Stimulated activated CD8-positive, alpha-beta memory T cell treated with anti-CD3 and anti-CD28 coated beads, Interleukin-4, amount 100 ng/mL, for 1 hour (primary cell): ENCODE measurements at places on chromosomes 3 and 15.
A peak's percentile ranks its signal among the peaks of the same experiment; 100 is the strongest.

DNA sequence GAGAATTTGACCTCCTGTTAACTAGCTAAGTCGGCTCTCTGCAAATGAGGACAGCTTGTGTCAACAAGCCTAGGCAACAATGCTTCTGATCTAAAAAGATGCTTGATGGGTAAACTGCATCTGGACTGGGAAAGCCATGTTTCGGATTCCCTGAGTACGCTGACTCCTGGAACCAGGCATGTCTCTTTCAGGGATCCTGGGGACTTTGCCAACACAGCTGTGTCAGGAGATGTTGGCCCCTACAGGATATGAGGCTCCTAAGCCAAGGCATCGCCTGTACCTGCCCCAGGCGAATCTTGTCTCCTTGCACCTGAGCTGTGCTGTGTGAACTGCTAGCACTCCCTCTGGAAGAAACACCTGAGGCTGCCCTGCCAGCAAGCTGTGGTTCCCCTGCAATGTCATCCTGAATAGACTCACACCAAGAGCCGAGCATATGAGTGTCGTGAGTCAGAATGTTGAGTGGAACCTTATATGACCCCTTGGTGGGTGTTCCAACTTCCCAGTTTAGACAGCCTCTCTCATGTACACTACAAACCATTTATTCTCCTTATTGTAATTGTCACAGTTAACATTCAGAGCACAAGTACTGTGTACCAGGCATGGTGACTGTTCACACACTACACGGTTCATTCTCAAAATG lies 17.0 kb downstream of the EOGT start:
- DNase-seq: no peak

DNA sequence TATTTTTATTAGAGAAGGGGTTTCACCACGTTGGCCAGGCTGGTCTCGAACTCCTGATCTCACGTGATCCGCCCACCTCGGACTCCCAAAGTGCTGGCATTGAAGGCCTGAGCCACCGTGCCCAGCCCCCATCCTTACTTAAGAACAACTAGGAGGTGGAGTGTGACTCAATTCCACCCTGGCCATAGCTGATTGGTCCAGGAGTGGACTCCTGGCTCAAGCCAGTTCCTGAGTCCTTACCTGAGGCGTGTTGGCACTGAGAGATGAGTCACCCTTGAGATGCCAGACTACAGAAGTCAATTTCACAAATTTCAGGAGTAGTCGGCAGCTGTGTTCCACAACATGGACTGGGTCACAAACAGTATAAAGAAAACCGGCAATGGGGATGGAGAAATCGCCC lies 124.2 kb downstream of the SHQ1 start:
- DNase-seq: no peak

GRCh38 chr3:126663750-126664149 lies 8.8 kb upstream of the TXNRD3 start:
- no peak for DNase-seq

DNA sequence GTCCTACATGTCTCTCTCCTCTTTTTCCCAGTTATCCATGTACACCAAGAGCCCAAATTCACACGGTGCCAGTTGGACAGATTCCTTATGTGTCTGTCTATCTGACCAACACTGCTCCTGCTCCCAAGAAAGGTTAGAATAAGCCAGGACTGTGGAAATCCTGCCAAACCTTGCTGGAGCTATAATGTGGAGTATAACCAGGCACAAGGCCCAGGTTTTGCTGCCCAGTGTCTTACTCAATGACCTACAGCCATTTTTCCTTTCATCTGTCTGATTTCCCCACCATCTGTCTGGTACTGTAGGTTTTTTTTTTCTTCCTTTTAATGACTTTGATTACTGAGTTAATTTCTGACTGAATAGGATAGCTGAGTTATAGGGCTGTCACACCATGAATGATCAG lies 26.5 kb upstream of the MINDY4B start:
- no peak for DNase-seq

- DNase-seq: no peak
Observed at GRCh38 chr3:135127946-135128470, 332.9 kb downstream of the EPHB1 start.

DNA sequence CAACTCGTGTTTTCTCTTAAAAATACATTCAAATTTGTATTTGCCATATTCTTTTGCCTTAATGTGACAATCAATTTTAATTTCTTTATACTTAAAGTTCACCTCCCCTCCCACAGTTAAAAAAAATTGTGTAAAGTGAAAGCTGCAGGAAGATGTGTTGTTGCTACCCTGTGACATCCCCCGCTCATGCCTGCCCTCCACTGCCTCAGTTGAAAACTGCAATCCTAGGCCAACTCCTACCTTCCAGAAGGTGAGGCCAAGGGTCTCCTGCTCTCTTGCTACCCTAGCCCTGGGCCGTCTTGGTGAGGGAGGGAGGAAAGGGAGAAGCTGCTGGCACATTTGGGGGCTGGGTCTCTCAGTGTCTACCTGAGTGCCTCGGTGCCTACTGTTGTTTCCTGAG lies 57.0 kb upstream of the CMTM7 start:
- peak; percentile 21 for DNase-seq

DNA sequence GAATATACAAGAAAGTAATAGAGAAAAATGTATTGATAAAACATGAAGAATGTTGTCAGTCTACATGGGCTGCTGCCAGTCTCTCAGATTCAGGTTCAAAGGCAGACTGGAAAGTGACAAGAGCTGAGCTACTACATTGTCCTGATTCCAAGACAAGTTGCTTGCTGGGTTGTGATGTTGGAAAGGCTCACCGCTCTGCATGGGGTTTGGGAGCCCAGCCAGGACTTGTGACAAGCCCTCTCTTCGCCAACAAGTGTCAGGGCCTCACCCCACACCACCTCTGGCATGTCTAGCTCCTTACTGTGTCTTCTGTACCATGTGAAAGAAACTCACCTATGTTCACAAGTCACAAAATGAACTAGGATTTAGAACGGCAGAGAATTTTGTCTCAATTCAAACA lies 43.0 kb upstream of the SH3GL3 start:
- no peak for DNase-seq

DNA sequence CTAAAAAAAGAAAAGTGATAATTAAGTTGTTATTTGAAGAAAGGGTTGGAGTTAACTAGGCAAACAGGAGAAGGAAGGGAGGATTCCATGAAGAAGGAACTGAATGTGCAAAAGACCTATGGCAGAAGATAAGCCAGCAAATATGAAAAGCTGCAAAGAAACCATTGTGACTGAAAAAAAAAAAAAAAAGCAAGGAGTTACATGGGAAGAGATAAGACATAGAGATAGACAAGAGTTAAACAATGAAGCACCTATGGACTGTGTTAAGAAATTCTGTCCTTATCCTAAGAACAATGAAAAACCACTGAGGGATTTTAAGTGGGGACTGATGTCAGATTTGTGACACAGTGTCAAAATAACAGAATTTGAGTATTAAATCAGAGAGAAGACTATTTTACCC lies 17.0 kb downstream of the ZNF280D start:
- no peak for DNase-seq

- no peak for DNase-seq
Observed at GRCh38 chr3:46453526-46454208, 11.0 kb downstream of the LTF start.

GRCh38 chr3:117549716-117550115 lies 840.1 kb downstream of the TUSC7 start:
- no peak for DNase-seq

GRCh38 chr15:39770748-39771689 lies 11.6 kb downstream of the FSIP1 start:
- no peak for DNase-seq

DNA sequence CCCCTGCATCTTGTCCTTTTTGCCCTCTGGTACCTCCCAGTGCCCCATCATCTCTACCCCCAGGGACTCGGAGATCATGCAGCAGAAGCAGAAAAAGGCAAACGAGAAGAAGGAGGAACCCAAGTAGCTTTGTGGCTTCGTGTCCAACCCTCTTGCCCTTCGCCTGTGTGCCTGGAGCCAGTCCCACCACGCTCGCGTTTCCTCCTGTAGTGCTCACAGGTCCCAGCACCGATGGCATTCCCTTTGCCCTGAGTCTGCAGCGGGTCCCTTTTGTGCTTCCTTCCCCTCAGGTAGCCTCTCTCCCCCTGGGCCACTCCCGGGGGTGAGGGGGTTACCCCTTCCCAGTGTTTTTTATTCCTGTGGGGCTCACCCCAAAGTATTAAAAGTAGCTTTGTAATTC lies 1.5 kb downstream of the SERF2 start:
- no peak for DNase-seq

- no peak for DNase-seq
Observed at GRCh38 chr3:12773030-12773709, 14.1 kb upstream of the TMEM40 start.

DNA sequence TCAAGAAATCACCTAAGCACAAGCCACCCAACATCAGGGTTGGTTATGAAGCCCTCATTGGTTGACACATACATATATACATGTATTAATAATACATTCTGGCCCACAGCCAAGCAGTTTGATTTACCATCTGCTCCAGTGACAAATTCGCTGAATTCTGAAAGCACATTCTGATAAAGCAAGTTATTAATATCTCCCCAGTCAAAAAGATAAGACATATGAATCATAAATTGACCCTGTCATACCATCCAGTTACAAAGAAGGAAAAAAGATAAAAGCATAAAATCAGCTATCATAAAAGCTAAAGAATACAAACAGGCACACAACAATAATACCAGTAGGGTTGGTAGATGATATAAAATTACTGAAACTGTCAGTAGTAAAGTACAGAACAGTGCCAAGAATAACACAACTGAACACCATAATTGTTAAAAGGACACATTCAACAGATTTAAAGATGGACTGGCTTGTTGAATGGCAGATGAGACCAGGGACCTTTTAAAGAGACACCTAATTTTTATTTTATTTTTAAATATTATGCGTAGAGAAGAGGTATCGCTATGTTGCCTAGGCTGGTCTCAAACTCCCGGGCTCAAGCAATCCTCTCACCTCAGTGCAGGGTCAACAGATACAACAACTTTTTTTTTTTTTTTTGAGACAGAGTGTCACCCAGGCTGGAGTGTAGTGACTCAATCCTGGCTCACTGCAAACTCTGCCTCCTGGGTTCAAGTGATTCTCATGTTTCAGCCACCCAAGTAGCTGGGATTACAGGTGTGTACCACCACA lies 7.7 kb downstream of the SNX4 start:
- no peak for DNase-seq

DNA sequence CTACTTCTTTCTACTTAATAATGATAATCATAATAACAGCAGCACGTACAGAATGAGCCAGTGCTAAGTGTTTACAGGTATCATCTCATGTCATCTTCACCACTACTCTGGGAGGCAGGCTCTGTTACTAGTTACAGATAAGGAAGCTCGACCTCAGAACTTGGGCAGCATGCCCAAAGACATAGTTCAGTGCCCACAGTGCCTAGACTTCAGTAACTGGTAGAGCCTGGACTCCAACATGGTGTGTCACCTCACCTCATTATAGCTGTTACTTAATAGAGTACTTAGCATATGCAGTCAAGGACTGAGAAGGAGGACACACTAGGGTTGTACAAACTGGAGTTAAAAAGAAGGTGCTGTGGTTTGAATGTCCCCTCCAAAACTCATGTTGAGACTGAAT lies 7.6 kb downstream of the GADL1 start:
- no peak for DNase-seq

DNA sequence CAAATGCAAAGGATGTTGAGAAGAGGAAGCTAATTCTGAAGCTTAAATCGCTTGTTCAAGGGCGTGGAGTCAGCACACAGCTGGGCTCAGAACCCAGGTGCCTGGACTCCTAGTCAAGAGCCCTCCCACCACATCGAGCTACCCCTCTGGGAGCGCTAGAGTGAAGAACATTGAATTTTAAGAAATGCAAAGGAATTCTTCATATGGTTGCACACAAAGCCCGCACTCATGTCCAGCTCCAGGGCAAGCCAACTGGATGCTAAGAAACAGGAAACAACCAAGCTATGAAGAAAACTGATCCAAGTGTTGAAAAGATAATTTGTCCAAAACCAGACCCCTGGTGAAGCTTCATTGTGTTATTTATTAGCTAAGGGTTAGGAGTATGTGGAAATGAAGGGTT lies 122.3 kb downstream of the ALDH1A2 start:
- no peak for DNase-seq

- no peak for DNase-seq
Observed at GRCh38 chr3:25455441-25456132, 27.5 kb downstream of the RARB start.

- DNase-seq: no peak
Observed at GRCh38 chr3:141769221-141769894, 6.2 kb downstream of the GRK7 start.
